ENCODE measurements at places on chromosomes 12 and 14.
A peak's percentile ranks its signal among the peaks of the same experiment; 100 is the strongest.

DNA sequence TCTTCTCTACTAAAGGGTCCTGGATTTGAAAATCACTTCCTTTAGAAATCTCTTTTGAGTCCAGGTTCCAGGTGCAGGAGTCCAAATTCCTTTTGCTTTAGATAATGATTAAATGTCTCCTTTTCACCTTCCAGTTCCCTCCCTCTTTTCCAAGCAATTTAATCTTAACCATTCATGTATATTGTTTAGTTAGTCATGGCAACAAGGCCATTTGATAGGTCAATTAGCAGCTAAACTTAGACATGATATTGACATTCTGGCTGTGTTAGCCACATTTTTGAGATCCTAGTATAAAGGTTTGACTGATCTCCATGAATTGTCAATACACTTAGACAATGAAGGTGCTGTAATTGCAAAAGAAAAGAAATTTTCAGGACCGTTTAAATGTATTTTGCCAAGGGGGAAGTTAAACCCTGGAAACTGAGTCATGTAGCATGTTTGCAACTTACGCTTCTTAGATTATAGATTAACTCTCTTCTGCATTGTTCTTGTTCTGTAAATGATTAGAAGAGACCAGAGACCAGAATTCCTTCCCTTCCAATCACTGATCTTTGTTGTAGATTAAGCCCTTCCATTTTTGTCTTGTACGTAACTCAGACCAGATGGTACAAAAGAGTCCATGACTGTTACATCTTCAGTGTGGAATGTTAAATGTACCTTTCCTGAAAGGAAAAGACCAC, 12.4 kb upstream of the C12orf75 start:
- DNase-seq, result no peak

DNA sequence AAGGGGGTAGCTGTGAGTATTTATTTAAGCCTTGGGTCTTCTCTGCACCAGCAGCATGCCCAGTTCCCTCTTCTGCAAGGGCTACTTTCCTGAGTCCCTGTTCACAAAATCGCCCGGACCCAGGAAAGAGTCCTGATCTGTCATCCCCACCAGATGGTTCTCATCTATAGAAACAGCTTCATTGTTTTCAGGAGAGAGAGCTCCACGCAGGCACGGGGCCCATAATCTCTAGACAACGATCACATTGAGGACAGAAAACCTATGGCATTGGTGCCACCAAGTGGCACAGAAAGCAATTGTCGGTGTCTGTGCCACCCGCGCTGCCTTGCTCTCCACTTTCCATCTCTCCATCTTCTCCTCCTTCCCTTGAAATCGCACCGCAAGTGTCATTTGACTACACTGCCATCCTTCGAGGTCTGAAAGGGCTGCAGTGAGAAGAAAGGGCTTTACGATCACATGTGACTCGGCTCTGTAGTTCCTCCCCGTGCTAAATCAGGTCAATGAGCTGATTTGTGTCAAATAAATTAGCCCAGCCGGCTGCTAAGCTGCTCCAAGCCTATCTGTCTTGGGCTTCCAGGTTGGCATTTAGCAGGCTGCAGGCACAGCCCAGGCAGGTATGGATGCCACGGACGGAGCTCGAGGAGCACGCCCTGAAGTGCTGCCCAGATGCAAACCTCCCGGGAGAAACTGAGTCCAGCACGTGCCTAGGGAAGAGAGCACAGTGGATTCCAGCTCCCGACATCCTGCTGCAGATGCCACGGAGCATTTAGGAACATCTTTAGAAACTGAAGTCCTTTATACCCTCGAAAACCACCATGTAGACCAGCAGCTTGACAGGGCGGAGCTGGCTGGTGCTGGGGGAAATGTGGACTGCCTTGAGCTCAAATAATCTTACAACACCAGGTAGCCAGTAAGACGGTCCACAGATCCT, 28.8 kb downstream of the SPRING1 start:
- DNase-seq, result peak; percentile 47

- DNase-seq, result no peak
Observed at GRCh38 chr12:13805041-13805440, 176.4 kb downstream of the GRIN2B start.

DNA sequence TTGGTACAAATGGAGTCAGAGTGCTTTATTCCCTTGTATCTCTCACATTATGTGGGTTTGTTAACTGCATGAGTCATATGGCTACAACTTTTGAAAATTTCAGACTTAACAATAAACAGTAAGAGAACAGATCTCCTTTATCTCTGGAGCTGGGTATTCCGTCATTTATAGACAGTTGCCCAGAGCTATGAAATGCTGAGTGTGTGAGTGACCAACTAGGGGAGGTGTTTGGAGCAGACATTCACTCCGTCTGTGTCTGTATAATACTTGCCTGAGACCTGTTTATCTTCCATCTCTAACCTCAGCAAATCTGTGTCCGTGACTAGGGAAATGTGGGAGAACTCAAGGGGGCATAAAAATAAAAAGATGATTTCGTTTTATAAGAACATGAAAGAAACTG, 279.9 kb upstream of the FAR2 start:
- no peak for DNase-seq

DNA sequence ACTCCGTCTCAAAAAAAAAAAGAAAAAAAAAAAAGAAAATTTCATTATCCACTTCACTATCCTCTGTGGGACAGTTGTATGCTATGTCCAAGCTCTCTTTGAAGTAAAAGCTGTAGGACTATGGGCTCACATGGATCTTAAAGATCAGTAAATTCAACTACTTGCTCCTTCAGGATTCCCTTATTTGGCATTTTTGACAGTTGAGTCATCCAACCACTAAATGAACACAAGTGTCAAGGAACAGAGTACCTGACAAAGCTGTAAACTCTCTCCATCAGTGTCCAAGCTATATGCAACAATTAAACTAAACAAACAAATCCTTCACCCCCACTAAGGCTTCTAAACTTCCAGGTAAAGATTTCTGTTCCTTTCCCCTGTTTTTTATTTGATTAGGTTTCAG, 177.0 kb downstream of the CEP128 start:
- no peak for DNase-seq

- no peak for DNase-seq
Observed at GRCh38 chr12:113128802-113129663, 6.5 kb downstream of the RASAL1 start.

- DNase-seq, result no peak
Observed at GRCh38 chr12:19107750-19108149, 21.8 kb upstream of the PLEKHA5 start.

- DNase-seq, result no peak
Observed at GRCh38 chr12:105120551-105120950, 13.0 kb downstream of the WASHC4 start.

DNA sequence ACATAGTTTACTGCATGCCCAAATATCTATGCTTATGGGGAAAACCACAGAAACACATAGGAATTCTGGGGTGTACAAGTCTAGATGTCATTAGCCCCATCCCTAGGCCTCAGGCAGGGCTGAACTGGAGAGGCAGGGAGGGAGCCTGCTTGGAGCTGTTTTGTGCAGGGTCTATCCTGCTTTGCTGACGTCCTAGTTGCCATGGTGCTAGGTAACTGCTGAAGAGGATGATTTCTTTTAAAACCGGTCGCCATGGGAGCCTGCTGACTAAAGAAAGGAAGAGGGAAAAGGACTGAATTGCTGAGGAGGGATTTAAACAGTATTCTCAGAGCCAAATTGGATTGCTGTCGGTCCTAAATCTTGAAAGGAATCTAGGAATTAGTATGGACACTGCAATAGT, 10.7 kb downstream of the GPR19 start:
- no peak for DNase-seq

DNA sequence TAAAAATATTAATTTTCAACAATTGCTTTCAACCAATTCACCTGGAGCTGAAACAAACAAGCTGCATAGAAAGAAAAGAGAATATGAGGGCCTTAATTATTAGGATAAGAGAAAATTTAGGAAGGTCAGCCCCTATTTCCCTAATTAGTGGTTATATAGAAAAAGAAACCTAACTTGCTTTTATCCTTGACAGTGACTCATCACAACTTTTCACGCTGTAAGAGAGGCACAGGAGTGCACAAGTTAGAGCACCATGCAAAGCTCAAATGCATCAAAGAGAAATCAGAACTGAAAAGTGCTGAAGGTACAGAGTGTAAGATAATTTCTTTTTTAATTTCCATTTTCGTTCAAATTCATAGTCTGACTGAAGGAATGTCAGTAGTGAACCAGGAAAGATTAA, 4.7 kb downstream of the CLEC4D start:
- no peak for DNase-seq

DNA sequence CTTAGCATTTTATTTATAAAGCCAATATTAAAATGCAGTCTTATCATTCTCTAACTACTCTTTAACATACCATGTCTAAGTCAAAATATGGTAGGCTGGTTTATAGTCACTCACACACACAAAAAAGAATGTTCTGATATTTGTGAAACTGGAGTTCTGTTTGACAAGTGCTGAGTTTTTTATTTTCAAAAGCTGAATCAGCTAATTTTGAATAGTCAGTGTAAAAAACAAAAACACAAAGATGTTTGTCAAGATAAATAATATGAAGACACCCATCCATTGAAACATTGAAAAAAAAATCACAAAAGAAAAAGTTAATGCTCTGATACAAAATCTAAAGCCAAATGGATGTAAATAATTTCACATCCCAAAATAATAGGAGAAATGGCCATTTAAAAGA, 231.5 kb downstream of the MED13L start:
- no peak for DNase-seq

DNA sequence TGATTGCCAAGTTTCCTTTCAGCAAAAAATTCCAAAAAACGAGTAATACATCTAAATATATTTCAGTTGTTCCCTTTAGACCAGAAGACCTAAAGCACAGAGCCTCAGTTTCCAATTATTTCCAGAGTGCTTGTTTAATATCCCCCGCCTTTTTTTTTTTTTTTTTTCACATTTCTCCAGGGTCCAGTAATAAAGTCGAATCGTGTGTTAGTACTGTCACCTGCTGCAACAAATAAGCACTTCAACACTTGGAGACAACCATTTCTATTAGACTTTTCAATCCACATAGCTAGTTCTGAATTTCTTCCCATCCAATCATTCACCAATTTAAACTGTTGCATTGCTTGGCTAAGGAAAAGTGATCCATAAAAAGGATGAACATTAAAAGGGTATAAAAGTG, 13.6 kb downstream of the PDE6H start:
- no peak for DNase-seq

DNA sequence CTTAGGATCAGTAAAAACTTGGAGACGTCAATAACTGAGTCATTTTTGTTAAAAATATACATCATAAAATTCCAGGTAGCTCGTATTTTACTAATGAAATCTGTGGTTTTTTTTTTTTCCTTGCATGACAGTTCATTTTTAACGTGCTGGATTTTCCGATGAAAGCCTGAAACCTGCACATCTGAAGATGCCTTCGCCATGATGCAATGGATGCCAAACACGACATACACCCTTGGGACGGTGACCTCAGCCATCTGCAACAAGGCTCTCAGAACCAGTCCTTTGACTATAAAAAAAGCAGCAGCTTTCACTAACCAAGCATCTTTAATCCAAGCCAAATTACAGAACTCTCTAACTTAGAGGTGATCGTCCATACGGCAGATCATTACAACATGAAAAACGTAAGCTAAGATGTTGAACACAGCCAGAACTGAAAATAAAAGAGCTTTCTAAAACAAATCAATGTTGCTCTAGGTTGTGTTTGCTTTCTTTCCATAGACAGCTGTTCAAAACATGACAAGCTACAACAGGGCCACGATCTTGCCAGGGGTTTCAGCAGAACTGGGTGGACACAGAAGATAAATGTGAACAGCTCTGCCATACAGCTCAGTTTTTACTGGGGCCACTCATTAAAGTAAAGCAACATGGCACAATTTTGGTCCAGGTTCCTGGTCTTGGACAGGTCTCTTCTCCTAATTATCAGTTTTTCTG, 7.8 kb downstream of the NIN start:
- DNase-seq, result no peak

- no peak for DNase-seq
Observed at GRCh38 chr12:64747695-64748094, 11.5 kb downstream of the GNS start.

- no peak for DNase-seq
Observed at GRCh38 chr14:105343194-105343593, 28.6 kb downstream of the PACS2 start.
